ENCODE measurements at places on chromosomes 6 and 20.

DNA sequence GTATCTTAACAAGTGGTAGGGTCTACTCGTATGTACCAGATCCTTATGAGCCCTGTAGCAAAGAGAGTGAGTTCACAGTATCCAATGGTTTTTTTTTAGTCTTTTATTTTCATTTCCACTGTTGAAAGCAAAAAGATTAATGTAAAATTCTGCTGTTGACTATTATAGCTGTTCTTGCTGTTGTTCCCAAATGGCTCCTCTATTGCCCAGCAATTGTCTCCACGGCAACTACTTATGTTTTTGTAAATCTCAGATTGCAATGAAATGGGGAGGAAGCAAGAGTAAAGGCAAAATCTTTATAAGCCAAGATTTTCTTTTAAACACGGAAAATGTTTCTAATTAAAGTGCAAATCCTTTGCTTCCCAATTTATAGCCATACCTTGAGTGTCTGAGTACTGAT, 406.1 kb downstream of the EPM2A start:
- no peak for DNase-seq

DNA sequence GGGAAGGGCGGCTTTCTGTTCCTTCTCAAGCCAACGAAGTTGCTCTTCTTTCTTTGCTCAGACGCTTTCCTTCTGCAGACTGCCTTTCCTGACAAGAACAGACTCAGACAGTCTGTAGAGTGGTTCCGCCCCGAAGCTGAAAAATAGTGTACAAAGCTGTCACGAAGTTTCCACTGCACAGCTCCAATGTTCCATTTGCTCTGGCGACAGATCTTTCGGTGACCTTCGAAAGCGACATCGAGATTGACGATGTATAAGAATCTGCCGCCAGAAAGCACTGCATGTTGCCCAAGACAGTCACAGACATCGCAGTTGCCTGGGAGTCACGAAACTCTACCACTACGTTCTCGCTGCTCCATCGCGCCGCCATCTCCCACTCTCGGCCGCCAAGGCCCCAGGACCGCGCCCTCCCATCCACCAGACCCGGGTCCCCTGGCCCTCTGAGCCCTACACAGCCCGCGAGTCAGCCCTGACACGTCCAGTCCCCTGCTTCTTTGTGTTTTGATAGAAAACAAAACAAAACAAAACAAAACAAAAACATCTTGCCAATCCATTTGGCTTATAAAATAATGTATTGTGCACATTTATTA, 42.1 kb upstream of the ZNF184 start:
- no peak for DNase-seq

DNA sequence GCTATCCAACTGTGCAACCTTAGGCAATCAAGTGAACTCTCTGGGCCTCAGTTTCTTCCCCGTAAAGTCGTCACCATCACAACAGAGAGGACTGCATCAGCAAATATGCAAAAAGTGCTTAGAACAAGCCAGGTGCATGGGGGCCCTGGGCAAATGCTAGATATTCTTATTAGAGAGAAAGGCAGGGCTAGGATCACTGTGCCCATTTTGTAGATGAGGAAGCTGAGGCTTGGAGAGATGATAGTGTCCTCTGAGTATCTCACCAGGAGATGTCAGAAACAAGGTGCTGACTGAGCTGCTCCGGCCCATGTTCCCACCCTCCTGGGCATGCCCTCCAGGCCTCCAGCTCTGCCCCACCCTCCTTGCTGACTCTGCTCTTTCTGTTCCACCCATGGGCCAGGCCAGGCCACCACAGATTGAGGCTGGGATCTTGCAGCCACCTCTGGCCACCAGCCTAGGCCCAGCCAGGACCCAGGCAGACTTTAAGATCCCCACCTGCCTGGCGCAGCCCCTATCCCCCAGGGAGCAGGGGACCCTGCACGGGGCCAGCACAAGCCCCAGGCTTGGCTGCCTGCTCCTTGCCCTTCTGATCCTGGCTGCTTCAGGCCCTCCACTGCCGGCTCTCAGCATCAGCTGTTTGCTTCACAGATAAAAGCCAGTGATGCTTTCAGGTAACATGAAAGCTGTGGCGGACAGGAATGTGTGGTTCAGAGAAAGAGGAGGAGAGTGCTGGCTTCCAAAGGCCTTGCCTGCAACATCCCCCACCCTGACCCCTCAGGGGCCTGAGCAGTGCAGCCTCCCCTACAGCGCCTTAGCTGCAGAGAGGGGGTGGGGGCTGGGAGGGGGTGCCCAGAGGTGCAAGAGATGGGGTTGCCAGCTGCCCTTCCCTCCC, 47.6 kb downstream of the GRM4 start:
- DNase-seq = no peak

GRCh38 chr6:32069460-32069859, 31.2 kb downstream of the CYP21A2 start:
- DNase-seq = no peak

DNA sequence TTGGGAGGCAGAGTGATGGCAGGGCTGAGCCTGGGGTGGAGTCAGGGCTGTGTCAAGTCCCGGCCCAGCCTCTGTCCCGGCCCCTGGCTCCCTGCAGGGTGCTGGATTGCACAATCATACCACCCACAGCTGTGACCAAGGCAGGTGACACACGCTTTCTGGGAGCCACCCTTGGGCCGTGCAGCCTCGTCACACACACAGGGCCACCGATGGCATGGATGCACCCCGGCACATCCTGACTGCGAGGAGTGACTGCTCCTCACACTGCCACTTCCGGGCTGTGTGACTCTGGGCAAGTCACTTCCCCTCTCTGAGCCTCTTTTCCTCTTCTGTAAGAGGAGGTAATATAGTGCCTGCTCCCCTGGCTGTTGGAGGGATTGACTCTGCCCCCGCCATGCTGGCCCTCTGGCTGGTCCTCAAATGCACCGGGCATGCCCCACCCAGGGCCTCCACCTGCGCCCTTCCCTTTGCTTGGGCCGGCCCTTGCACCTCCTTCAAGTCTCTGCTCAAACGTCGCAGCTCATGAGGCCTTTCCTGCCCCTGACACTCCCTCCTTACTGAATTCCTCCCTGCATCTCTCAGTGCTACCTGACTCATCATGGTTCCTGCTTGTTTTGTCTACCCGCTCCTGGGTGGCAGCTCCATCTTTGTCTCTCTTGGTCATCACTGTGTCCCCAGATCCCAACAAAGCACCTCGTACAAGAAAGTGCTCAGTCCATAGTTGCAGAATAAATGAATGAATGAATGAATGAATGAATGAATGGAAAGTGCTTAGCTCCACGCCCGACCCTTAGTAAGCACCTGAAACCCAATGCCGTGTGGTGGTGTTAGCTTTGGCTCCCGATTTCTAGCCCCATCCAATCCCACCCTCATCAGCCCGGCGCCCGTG, 93.5 kb downstream of the CEBPB start:
- no peak for DNase-seq

- no peak for DNase-seq
Observed at GRCh38 chr6:129567374-129567773, 142.6 kb downstream of the ARHGAP18 start.

GRCh38 chr20:49230021-49230420, 10.8 kb downstream of the DDX27 start:
- DNase-seq = no peak

DNA sequence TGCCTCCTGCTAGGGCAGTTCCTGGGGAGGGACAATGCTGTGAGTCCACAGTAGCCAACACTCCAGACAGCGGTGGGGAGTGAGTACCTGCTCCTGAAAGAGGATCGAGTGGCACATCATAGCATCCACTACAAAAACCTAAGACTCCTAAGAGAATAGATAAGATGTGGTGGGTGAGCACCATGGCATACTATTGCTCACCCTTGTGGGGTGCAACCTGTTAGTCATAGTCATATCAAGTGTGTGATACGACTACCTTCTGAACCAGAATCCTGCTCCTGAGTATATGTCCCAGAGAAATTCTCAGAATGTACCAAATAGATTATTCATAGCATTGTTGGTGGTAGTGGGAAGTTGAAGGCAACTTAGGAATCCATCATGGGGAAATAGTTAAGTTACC, 62.7 kb upstream of the GLP1R start:
- no peak for DNase-seq

DNA sequence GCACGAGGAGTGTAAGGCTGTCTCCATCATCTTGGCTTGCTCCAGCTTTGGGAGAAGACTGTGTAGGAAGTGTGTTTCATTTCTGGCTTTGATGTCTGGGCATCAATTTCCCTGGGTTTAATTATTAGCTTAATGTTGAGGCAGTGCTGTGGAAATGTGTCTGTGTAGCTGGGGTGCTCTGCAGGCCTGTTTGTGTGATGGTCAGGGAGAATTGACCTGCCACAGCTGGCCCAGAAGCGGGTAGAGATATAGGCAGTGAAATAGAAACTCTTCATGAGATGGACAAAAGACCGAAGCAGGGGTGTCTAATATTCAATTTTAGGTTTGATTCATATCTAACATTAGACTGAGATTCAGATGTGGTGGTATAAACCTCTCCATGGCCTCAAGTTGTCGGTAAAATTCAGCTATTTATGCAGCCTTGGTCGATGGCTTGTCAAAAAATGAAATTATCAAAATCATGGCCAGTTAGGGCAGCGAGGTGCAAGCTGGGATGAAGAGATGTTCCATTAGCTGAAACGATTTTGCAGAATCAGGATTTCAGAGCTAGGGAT, 95.3 kb upstream of the SNX9 start:
- no peak for DNase-seq

DNA sequence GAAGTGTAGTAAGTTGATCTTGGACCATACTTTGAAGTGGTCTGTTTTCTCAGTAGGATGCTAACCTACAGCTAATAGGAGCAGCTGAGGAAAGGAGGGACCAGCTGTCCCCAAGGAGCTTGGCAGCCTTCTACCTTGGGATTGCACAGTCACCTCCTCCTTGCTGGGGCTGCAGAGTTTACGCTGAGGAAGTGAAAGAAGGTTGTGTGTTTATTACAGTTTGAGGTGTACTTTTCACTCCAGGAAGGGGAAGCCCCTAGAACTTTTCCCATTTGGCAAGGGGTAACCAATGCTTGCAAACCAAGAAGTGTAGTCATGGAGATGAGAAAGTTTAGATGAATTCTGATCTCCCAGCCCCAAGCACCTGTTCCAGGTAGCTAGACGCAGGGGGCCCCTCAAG, 58.8 kb downstream of the BMP6 start:
- no peak for DNase-seq

GRCh38 chr6:32149932-32150870, 1.5 kb downstream of the PRRT1 start:
- DNase-seq = no peak

GRCh38 chr6:47741807-47742206, 40.0 kb upstream of the OPN5 start:
- no peak for DNase-seq

DNA sequence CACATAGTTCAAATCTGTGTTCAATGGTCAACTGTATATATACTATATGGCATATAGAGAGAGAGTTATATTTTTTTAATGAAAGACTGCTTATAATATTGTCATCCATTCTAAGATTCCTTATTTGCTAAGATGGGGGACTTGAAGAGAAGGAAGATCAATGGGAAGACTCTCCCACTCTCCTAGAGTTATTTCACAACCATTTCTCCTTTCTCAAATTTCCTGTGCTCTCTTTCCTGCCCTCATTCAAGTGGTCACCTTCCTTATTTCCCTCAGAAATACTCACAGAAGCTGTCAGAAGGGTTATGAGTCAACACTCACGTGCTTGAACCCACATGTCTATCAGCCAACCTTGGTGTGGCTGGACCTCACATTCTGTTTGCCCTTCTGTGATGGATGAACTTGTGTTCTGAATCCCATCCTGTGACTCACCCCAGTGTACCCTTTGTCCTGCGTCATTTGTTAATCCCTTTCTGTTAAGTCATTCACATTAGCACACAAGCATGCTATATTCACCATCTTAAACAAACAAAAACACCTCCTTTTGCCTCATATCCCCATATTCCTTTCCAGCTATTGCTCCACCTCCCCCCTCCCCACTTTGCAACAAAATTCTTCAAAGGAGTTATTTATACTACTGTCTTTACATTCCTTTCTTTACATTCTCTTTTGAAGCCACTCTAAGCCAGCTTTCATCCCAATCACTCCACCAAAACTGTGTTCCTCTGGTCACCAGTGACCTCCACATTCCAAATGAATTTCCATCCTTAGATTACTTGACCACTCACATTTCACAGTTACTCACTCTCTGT, 279.3 kb upstream of the TCF21 start:
- no peak for DNase-seq

GRCh38 chr6:154872542-154873114, 122.5 kb upstream of the TIAM2 start:
- no peak for DNase-seq

DNA sequence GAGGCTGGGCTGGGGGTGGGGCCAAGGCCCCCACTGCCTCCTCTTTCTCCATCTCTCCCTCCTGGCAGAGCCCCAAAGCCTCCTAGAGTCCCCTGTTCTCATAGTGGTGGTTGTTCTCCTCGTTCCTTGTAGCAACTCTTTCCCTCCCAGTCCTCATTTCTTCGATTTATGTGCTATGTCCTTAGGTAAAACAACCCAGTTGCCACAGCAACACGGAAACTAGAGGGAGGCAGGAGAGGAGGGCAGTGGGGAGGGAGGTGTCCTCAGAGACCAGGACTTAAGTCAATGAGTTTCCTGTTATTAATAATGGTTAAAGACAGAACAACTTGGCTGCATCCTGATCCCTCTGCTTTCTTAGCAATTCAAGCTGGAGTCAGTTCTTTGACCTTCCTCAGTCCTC, 161.0 kb downstream of the INSM1 start:
- DNase-seq = no peak

GRCh38 chr6:31473780-31474761, 23.9 kb upstream of the MICB start:
- peak; percentile 89 for DNase-seq

GRCh38 chr20:33172781-33173180, 4.8 kb downstream of the BPIFA2 start:
- no peak for DNase-seq

- no peak for DNase-seq
Observed at GRCh38 chr6:35209622-35210247, 4.0 kb upstream of the SCUBE3 start.
